ENCODE measurements at places on chromosomes 4 and X. TPM values are rescaled to one million over a fixed set of nuclear protein-coding genes. Genes with fewer than 3 reads are reported as not detected.

Gene CT45A2
- not detected for total RNA-seq

Gene ARHGAP10
- 9.1 TPM for total RNA-seq

GRCh38 chrX:9378980-9379696, 85.7 kb upstream of the TBL1X start:
- DNase-seq, result no peak

DNA sequence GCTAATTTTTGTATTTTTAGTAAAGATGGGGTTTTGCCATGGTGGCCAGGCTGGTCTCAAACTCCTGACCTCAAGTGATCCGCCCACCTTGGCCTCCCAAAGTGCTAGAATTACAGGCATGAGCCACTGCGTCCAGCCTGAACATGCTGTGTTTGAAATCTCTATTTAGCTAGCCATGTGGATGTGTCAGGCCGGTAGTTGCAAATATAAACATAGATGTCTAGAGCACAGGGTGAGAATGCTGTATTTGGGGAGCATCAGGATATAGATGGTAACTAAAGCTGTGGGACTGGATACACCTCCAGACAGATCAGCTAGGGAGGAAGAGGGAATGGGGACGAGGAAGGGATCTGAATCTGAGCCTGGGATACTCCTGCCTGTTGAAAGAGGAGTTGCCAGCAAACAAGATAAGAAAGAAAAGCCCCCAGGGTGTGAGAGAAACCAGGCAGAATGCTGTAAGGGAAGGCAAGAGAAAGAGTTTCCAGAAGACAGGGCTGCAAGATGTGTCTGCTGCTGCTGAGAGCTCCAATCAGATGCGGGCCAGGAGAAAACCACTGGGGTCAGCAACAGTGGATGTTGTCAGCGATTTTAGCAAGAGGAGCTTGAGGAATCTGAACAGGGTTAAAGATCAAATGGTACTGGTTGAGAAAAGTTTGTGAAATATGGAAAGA, 177.4 kb downstream of the PALLD start:
- no peak for DNase-seq

Gene AFM
- total RNA-seq, result not detected

- DNase-seq, result no peak
Observed at GRCh38 chr4:171629182-171629581, 184.0 kb upstream of the GALNTL6 start.

Gene HS6ST2
- total RNA-seq, result 0.13 TPM

DNA sequence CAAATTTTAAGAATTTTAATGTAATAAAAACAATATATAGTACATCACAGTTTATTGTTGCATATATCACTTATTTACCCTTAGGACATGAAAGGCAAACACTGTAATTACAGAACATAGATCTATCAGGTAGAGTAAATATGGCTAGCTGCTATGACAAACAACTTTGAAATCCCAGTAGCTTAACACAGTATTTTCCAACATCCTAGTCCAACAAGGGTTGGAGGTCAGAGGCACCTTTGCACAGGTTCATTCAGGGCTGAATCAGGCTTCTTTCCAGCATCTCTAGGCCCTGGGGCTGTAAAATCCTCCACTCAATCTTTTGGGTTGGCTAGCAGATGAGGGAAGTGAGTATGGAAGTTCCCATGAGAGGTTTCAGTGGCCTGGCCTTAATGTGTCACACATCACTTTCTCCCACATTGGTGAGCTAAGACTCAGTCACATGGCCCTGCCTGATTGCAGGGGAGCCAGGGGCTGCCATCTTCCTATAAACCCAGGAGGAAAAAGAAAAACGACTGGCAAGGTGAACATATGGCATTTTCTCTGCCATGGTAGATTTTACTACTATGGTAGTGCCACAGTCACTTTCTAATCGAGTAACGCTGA, 32.9 kb downstream of the HERC6 start:
- no peak for DNase-seq

Gene TRAM1L1
- total RNA-seq, result 0.51 TPM

- DNase-seq, result no peak
Observed at GRCh38 chr4:145014365-145014764, 83.6 kb downstream of the ANAPC10 start.

GRCh38 chr4:42172921-42173320, 20.5 kb upstream of the BEND4 start:
- DNase-seq, result no peak

DNA sequence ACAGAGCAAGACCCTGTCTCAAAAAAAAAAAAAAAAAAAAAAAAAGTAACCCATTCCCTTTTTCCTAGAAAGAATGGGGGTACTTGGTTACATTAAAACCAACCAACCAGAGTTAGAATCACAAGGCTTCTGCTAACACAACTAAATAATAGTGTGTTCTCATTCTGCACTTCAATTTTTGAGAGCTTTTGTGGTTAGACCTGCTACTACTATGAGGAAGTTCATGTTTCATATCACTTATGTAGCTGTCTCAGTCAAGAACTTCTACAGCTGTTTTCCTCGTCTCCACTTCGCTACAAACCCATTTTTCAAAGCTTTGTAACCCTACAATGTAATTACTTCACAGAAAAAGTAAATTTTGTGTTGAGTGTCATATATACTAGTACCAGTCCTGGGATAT, 58.3 kb downstream of the PDHA2 start:
- DNase-seq, result no peak

DNA sequence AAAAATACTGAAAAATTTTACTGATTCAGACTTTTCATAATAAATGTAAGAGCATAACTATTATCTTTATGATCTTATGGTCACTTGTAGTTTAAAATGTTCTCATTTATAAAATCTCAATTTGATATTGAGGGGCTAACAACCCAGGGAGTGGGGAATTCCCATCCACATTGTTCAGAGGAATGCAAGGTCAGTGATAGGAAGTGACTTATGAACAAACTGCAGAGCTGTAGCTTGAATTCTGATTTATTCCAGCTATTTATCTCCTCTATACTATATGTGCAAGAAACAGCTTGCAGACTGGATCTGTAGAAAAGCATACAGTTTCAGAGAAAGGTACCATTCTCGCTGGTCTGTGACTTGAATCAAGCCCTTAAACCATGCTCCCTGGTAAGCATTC, 61.6 kb downstream of the SEC24D start:
- peak; percentile 43 for DNase-seq

Gene MYOZ2
- not detected for total RNA-seq

Gene FATE1
- not detected for total RNA-seq

DNA sequence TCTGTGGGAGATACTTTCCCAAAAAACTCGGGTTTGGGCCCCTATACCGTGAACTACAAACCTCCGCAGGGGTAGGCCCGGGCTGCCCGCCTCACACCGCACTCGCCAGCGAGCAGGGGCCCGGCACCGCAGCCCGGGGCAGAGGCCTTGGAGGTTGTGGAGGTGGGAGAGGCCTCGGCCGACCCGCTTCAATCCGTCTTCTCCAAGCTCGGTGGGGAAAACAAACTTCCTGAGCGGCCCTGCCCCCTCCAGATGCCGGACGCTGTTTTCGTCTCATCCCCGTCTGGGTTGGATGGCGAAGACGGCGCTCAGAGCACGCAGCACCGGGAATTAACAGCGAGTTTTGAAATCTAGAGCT, 442 bp upstream of the MCUB start:
- DNase-seq, result no peak

DNA sequence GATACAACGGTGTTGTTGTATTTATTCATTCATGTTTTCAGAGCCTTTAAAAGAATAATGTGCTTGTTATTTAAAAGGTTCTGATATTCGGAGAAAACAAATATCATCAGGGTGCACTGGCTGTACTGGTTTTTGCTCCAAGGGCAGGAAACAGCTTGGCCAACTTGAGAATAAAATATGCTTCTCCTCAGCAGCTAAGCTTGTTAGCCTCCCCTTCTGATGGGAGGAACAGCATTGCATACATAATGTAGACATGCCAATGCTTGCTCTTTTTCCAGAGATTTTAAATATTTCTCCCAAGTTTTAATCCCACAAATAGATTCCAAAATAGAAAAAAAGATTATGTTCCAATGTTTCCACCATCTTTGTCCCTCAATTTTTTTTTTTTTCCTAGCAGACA, 87.6 kb upstream of the RPL34 start:
- no peak for DNase-seq

Gene ZNF630
- total RNA-seq, result 1.3 TPM

Gene ARMCX2
- total RNA-seq, result 29.7 TPM

Gene BST1
- total RNA-seq, result 35.6 TPM

Gene CXorf49
- not detected for total RNA-seq

GRCh38 chrX:81286608-81287007, 84.7 kb downstream of the SH3BGRL start:
- no peak for DNase-seq

DNA sequence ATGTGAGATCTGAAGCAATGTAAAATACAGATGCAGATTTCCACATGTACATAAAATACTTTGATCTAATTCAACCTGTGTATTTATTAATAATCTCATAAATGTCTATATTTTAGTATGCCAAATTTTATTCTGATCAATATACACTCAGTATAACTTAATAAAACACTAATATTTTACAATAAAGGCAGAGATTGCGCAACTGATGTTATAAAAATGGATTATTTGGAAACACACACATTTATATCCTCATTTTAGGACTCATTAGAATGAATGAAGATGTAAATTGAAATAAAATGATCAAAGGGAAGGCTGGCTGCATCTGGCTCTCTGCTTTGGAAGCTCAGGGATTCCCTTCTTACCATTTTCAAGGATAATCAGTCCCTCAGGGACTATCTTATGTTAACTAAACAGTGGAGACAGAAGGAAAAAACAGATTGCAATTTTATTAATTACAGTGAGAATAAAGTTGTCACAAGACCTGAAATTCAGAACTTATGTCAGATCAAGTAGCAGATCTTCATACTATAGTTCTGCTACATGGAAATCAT, 900.9 kb upstream of the EPHA5 start:
- no peak for DNase-seq

Gene CCDC160
- not detected for total RNA-seq

Gene CHRNA9
- not detected for total RNA-seq

- DNase-seq, result no peak
Observed at GRCh38 chr4:99824070-99824599, 7.5 kb downstream of the DAPP1 start.

GRCh38 chr4:161892951-161893350, 270.8 kb downstream of the FSTL5 start:
- DNase-seq, result no peak
